ENCODE measurements at places on chromosomes 2 and 18.

- no peak for DNase-seq
These were observed 211.5 kb downstream of the GALR1 start for GRCh38 chr18:77461062-77461688.

DNA sequence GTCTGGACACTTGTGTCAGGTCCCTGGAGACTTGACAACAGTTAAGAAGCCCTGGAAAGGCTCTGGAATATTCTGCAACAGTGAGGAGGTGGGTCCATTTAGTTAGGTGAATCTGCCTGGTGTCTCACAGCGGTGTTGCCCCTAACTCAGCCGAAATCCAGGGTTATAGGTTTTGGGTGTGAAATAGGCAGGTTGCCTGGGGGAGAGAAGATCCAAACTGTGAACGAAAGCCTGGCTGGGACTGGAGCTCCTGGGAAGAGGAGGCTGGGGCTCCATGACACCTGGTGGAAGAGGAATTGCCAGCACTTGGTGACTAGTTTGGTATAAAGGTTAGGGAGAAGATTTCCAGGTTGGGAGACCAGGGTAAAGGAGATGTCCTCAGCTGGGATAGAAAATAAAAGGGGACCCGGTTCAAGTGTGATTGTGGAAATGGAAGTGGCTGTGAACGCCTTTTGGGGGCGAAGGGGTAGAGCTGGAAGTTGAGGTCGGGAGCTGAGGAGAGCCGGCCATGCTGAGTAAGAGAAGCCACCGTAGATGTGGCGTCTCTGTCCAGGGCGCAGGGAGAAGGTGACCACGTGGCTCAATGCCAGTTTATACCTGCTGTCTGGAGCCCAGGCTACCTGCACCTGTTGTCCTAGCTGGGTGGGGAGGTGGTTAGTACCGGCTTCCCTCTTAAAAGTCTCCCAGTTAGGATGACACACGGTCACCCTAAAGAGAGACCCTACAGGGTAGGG is 3.0 kb upstream of the GAREM2 start:
- no peak for DNase-seq

DNA sequence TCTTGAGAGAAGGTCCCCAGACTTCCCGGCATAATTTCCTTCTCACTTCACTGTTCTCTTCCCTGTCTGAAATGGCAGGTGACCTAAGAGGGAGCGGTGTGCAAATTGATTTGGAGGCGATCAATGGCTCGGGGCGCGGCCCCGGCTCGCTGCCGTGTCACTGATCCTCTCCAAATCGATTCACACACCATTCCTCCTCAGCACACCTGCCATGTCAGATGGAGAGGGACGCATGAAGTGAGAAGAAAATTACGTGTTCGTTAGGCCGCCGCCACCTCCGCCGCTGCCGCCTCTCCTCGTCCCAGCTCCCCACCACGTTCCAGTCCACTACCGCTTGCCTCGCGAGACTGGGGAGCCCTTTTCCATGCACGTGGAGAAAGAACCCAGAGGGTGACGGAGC is 31.8 kb upstream of the BCL11A start:
- no peak for DNase-seq

- no peak for DNase-seq
These were observed 125.0 kb downstream of the LRP2 start for GRCh38 chr2:169237286-169237685.

- no peak for DNase-seq
These were observed 861 bp upstream of the KLHL23 start for GRCh38 chr2:169732583-169733358.

DNA sequence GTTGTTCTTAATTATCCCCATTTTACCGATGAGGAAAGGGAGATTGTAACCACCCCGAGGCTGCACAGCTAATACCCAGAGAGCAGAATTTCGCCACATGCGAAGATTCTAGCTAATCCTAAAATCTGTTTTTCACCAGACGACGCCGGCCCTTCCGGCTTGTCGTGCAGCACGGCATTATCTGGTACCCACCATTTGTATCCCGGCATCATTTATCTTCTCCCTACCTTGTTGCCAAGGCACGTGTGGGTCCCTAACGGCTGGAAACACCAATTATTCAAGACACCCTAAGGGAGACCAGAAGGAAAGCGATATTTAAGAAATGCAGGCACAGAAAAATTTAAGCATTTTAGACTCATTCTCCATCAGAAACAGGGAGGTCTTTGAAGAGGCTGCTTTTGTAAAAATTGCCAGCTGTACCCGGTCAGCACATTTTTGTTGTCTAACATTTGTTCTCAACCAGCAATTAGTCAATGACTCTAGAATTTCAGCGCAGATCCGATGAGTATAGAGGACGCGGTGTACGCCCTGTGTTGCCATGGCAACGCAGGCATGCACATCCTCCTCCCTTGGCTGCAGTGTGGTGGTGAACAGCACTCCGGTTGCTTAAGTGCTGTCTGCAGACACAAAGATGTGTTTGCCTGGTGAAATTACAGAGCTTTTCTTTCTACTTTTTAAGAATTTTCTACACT is 111.6 kb downstream of the AGAP1 start:
- peak; percentile 86 for DNase-seq

GRCh38 chr2:136116813-136117390 is 1.0 kb downstream of the CXCR4 start:
- DNase-seq: no peak

DNA sequence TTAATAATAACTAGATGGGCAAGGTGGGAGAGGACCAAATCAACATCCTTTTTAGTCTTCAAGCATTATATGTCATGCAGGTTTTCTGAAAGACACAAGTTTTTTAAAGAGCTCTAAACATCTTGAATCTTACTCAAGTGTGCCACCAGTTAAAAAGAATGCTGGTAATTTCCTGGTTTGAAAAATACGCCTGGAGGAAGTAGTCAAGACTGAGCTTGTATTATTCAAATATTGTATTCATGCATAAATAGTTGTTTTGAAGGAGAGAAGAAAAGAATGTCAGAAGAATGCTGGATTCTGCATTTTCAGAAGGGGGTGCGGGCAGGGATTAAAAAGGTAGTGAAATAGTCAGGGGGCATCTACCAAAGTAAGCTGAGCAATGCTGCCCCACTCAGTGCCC is 90.7 kb downstream of the WDPCP start:
- no peak for DNase-seq

DNA sequence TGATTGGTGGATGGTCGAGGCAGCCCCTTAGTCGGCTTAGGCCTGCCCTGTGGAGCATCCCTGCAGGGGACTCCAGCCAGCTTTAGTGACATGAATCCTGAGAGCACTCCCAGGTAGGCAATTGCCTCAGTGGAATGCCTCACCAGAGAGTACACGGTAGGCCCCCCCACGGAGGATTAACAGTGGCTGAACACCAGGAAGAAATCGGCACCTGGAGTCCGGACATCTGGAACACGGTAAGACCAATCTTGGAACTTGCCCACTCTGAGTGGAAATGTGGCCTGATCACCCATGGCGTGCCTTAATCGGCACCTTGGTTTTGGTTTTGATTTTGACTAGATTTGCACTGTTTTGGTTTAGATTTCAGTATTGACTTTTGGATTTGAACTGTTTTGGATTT is 326.2 kb upstream of the NCKAP5 start:
- DNase-seq: no peak

GRCh38 chr2:176678571-176678970 is 409.3 kb downstream of the MTX2 start:
- no peak for DNase-seq

DNA sequence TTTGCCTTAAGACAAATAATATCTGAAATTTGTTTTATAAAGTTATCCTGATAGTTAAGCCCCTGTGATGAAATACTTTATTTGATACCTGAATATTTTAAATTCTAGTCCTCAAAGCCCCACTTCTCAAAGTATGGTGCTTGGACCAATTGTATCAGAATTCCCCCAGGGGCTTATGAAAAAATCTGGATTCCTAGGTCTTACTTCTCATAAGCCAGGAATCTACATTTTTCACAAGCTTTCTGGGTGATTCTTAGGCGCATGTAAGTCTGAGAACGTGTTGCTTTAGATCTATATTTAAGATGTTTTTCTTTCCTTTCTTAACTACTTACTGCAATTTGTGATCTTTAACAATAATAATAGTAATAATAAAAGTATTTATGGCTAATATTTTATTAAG is 53.1 kb downstream of the MYO1B start:
- DNase-seq: no peak

DNA sequence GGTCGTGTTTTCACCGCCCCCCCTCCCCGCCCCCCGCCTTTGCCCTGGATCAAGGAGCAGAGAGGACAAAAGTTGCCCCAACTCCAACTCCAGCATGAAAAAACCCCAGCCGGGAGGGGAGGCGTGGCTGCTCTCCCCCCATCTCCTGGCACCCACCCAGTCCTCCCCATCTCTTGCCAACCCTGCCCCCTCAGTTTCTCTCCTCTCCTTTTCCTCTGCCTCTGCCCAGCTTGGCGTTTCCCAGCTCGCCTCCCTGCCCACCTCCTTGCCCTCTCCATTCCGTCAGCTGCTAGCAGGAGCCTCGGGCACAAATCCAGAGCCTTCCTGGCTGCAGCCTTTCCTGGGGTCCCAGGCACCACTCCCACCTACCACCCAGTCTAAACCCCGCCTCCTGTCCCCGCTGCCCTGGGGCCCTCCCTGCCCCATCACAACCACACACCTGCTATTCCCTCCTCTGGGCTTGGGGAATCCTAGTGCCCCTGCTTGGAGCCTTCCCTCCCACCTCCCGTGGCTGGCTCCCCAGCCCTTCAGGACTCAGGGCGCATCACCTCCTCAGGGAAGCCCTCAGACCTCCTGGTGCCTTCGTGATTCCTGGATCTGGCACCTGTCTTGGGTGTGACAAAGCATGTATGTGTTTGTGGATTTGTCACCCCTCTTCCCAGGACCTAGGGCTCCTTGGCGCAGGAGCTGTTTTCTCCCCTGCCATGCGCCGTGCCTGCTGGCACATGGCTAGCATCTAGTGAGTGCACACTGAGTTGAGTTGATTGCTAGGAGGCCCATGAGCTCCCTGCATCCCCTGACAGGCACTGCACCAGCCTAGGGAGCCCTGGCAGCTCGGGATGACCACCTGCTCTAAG is 209.1 kb downstream of the TFCP2L1 start:
- peak; percentile 16 for DNase-seq

DNA sequence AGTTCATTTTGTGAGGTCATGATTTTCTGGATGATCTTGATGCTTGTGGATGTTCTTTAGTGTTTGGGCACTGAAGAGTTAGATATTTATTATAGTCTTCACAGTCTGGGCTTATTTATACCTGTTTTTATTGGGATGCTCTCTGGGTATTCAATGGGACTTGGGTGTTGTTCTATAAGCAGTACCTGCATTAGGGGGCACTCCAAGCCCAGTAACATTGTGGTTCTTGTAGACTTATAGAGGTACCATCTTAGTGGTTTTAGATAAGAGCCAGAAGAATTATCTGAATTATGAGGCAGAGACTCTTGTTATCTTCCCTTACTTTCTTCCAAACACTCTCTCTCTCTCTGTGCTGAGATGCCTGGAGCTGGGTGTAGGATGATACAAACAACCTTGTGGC is 470.0 kb downstream of the PIK3C3 start:
- no peak for DNase-seq

DNA sequence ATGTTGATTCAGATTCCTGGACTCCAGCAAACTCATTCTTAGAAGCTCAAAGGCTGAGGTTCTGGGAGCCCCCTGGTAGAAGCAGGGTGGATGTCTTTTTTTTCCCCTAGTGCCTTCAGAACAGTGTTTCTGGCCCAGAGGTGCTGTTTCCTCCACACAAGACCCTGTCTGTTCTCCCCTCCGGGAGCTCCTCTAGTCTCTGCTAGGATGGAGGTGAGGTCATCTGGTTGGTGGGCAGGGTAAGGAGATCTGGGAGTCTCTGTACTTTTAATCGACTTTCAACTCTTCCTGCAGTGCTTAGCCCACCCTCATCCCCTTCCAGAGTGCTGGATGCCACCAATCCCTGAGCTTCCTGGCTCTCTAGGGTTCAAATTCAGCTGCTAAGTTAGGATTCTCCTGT is 192.0 kb downstream of the SH3BP4 start:
- DNase-seq: no peak

- DNase-seq: no peak
These were observed 90.6 kb downstream of the TWIST2 start for GRCh38 chr2:238938401-238939055.

- no peak for DNase-seq
These were observed 888 bp upstream of the TWSG1 start for GRCh38 chr18:9333441-9334328.

DNA sequence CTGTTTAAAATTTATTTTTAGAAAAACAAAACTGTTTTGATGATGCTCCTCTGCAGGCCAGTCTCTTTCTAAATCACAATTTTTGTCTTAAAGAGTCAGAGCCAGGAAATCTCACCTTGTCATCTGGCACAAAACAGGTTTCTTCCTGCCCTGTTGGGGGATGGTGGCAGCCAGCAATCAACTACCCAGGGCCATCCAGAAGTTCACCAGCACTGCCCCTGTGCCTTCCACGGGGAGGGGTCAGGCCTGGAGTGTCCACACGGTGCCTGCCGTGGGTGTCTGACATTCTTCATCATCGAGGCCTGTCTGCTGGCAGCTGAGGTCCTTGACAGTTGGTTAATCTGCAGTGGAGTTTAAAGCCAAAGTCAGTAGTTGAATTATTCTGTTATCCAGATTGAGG is 40.0 kb upstream of the BMP10 start:
- no peak for DNase-seq

DNA sequence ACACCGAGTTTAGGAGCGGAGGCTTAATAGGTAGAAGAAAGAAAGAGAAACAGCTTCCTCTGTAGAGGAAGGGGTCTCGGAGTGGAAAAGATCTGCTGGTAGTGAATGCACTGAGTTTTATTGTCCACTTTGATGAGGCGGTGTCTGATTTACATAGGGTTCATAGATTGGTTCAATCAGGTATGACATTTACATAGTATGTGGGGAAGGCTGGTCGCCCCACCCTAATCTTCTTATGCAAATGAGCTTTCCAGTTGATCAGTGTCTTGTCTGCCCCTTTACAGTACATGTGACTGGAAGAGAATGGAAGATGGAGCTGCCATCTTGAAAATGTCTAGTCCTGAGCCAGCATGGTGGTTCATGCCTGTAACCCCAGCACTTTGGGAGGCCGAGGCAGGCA is 19.9 kb upstream of the CNOT11 start:
- DNase-seq: no peak

GRCh38 chr2:27372937-27373336 is 2.5 kb downstream of the SNX17 start:
- DNase-seq: no peak

GRCh38 chr18:23247896-23248295 is 112.6 kb downstream of the CABLES1 start:
- no peak for DNase-seq

DNA sequence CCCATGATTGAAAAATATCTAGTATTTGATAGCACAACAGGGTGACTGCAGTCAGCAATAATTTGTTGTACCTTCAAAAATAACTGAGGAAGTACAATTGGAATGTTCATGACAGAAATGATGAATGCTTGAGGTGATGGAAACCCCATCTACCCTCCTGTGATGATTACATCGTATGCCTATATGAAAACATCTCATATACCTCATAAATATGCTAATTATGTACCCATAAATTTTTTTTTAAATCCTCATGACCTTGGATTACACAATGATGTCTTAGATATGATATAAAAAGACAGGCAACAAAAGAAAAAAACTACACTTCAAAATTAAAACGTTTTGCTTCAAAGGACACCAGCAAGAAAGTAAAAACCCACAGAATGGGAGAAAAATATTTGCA is 1.4 kb upstream of the POLR1B start:
- DNase-seq: no peak

- DNase-seq: no peak
These were observed 391.7 kb upstream of the CYRIA start for GRCh38 chr2:17057109-17058017.
